ENCODE measurements at places on chromosomes 4 and X.

DNA sequence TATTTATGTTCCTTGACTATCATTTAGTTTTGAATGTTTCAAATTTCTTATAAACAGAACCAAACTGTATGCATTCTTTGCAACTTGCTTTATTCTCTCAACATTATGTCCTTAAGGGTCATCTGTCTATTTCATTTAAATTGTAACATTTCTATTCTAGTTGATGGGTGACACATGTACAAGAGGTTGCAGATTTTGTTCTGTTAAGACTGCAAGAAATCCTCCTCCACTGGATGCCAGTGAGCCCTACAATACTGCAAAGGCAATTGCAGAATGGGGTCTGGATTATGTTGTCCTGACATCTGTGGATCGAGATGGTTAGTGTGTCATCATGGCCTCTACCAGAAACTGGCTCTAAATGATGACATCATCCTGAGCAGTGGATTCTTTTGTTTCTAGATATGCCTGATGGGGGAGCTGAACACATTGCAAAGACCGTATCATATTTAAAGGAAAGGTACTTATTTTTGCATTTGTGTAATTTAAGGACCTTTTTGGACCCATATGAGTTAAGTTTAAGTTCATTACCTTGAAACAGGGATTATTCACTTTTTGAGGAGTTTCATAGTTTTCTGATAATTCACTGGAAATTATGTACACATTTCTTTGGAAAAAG lies 6.1 kb downstream of the LIAS start:
- DNase-seq = no peak

GRCh38 chr4:107800706-107801105 lies 24.0 kb upstream of the SGMS2 start:
- no peak for DNase-seq

DNA sequence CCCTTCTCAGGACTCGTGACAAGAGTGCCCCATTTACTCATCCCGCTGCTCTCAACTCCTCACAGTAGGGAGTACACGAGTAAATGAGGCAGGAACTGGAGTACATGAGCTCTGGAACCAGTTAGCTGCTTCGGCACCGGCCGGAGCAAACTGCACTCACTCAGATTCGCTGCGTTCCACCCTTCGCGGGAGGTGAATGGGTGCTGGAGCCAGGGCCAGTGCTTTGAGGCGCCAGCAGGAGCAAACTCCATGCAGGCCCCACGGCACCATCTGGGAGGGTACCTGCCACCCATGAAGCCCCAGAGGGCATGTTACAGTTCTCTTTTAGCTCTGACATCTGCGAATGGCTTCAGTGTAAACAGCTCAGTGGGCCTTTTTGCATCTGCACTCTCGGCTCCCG lies 315.5 kb upstream of the GK2 start:
- no peak for DNase-seq

- no peak for DNase-seq
These were observed 219.6 kb downstream of the SNCA start for GRCh38 chr4:89617317-89617716.

DNA sequence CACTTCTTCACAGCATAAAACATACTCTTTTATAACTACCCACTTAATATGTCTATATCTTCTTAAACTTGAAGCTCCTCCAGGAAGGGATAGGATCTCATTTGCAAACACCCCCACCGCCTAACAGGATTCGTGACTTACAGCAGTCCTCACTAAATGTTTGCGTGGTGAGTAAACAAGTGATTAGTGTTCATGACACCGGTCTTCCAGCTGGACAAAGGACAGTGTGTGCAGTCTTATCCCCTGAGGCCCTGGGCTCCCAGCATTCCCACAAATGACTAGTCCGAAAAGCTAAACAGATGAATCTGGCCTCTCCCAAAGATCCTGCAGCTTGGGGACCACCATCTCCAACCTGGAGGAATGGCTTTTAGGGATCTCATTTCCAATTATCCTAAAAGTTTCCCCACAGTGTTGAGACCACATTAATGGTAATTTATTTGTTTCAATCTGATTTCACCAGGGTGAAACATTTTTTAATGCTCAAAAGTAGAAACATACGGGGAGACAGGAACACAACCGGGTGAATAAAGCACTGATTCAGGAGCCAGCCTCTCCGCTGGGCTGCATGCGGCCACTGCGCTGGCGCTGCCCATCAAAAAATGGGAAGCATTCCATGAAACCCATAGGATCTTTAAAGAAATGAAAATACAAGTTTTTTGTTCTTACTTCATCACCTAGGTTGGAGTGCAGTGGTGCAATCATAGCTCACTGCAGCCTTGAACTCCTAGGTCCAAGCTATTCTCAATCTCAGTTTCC lies 69.2 kb downstream of the HADH start:
- no peak for DNase-seq

DNA sequence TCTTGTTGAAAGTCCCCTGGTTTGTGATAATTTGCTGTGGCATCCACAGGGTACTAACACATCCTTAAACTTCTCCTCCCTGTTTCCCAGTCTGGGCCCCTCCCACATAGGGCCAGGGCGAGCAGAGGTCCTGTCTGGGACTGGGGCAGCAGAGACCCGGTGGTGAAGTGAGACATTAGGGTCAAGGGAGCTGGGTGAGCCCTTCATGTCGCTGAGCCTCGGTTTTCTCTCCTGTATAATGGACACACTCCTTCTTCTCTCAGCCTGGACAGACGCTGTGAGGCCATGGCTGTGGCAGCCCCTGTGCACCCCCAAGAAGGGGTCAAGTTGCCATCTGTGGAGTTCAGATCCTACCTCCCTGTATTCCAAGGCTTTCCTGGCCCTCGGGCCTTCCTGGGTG lies 33.0 kb upstream of the HMX1 start:
- no peak for DNase-seq

- no peak for DNase-seq
These were observed 48.8 kb downstream of the C4orf33 start for GRCh38 chr4:129144755-129145206.

GRCh38 chrX:47749185-47749967 lies 87.3 kb upstream of the ZNF81 start:
- DNase-seq = no peak

GRCh38 chr4:147037069-147037468 lies 91.4 kb upstream of the TTC29 start:
- no peak for DNase-seq

- no peak for DNase-seq
These were observed 17.2 kb downstream of the RAB33B start for GRCh38 chr4:139470997-139471665.

DNA sequence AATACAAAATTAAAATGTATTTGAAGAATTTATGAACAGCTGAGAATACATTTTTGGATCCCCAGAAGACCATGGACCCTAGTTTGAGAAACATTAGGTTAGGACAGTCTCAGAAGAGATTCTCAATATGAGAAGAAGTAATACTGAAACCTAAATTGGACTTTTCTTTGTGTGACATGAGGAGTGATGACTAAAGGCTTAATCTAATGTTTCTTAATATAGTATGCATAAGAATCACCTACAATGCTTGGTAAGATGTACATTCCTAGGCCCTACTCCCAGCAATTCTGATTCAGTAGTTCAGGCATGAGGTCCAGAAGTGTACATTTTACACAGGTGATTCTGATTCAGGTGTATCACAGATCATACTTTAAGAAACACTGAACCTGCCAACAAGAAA lies 31.6 kb upstream of the HUWE1 start:
- no peak for DNase-seq

DNA sequence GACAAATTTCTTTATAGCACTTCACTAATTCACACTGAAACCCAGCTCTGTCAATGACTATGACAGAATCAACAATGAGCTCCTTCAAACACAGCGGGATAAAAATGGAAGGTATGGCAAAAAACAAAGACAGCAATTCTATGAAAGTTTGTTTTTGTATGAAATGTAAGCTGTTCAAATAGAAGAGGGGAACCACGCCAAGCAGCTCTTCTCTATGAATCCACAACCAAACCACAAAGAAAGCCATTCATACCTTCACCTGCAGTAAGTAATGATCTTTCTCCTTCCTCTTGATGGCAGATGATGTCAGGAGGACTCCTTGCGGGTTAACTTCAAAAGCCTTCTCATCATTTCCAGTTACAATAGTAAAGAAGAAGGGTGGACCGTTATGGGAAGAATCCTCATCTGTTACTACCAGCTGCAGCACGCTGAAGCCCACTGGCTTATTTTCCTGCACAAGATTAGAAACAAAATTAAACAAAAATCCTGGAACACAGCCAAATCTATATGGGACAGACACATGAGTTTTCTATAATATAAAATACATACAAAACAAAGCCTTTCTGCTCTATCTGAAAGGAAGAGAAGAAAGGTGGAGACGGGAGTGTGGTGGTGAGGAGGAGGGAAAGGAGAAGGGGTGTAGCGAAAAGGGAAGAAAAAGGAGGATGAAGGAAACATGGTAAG lies 48.9 kb upstream of the MTNR1A start:
- no peak for DNase-seq

DNA sequence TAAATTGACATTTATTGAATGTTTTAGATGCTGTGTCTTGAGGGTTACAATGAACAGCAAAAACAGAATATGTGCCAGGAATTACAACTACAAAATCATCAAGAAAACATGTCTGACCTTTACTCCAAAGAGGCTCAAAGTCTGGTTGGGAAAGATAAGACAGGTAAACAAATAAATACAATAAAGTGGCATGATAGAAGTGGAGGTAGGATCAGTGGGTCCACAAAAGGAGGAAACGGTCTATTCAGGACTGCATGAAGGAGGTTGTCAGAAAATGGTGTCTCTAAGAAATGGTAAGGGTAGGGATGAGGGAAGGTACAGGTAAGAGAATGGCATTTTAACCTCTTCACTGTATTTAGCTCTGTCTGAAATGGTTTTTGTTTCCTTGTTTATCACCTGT lies 3.8 kb downstream of the ARHGEF38 start:
- no peak for DNase-seq

DNA sequence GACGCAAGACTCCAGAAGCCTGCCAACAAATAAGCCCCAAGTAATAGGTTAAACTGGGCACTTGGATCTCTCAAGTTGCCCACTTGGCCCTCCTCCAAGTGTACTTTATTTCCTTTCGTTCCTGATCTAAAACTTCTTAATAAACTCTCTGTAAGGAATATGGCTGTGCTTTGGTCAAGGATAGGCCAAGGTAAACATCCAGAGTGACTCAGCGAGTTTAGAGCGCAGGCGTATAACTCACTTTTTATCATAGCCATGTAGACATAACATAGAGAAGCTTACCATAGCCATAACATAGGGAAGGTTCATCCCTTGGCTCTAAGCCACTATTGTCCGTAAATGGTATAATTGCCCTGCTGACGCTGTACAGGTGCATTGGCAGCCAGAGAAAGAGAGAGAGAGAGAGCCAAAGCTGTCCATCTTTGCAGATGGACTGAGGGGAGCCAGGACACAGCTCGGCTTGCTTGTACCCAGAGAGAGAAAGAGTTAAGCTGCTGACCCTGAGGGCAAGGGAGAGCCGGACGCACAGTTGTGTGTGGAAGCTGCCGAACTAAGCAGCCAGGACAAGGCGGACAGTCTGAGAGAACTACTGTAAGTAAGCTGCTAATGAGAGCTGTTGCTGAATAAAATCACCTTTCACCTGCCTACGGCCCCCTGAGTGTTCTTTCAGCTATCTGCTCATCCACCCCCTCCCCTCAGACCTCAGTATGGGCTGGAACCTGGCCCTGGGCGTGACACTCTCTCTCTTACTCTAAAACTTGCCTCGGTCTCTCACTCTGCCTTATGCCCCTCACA lies 1.8 kb downstream of the TLR1 start:
- DNase-seq = no peak

DNA sequence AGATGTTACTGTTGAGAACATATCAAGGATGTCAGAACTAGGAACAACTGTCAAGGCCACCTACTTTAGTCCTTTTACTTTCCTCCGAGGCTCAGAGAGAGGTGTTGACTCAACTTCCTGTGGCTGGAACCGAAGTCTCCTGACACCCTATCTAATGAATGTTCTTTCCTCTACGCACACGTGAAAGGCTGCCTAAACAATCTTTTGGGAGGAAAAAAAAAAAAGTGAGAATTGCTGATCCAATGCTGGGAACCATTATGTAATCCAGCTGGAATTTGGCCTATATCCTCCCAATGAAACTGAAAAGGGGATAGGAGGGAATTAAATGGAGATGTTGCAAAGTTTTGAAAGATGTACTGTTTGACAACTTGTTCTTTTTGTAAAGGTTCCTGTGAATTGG lies 8.3 kb upstream of the MAP7D3 start:
- no peak for DNase-seq

DNA sequence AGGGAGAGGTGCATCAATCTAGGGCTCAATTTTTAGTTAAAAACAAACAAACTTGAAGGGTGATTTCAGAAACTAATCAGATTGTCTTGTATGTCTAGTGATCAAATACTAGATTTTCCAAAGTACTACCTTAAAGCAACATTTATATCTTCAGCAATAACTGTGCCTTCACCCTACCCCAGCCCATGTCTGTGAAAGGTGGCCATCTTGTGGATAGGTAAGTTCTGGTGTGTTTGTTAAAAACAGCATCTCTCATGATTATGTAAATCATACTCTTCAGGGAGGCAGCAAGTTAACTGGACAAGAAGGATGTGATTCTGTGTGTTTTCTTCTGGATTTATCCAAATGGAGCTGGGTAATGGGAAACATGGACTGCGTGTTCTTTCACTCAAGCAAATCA lies 81.4 kb upstream of the ACSL1 start:
- no peak for DNase-seq

DNA sequence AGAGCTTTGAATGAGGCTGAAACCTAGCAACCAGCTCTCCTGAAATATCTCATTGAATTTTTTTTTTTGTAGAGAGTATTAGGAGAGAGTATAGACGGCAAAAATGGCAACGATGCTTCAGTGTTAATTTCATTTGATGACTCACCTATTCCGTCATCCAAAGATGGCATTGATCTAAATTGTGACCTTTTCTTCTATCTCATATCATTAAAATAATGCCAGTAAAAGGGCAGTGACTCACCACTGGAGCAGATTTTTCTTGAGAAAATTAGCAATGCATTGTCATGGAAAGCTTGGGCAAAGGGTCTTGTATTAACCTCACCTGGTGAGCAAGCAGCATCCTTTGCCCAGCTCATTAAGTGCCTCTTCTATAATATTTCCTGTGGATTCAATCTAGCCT lies 19.6 kb downstream of the VMA21 start:
- DNase-seq = no peak

DNA sequence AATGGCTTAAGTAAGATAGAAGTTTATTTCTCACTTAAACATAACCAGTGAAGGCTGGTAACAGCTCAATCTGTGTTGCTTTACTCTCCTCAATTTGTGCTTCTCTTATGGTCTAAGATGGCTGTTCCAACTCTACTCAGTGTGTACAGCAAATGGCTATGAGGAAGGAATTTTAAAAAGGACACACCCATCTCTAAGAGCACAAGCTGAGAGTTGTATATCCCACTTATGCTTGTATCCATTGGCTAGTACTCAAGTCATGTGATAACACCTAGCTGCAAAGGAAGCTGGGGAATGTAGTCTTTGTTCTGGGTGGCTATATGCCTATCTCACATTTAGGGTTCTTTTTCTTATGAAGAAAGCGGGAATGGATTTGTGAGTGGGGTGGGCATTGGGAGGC lies 63.3 kb downstream of the GPAT3 start:
- no peak for DNase-seq

GRCh38 chr4:117957571-117957970 lies 76.7 kb upstream of the NDST3 start:
- no peak for DNase-seq

GRCh38 chrX:126985981-126986380 lies 166.5 kb downstream of the PRR32 start:
- no peak for DNase-seq

Data from substantia nigra (tissue), 51 donors.